Stimulated activated CD8-positive, alpha-beta memory T cell treated with anti-CD3 and anti-CD28 coated beads, Interleukin-7, amount 100 ng/mL, for 48 hours (primary cell): ENCODE measurements at places on chromosomes 1 and 21.

DNA sequence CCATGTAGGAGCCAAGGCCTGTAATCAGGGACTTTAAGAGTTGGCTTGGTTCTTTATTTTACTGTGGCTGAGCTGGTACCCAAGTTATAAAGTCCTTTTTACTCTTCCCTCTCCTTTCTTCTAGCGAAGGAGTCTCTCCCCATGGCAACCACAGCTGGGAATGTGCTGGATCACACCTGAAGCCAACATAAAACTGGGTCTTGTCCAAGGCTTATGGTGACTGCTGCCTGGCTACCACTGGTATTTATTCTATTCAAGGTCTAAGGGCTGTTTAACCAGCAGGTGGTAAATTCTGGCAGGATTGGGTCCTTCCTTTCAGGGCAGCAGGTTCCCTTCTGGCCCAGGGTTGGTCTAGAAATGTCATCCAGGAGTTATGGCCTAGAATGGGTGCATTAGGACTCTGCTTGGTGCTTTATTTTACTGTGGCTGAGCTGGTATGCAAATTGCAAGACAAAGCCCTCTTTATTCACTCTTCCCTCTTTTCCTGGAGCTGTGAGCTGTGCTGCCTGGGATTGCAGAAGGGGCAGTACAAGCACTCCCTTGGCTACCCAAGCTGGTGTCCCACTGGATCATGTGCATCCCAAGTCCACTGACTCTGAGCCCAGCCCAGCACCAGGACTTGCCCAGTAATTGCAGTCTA is 26.6 kb downstream of the SLC22A15 start:
- DNase-seq: no peak

DNA sequence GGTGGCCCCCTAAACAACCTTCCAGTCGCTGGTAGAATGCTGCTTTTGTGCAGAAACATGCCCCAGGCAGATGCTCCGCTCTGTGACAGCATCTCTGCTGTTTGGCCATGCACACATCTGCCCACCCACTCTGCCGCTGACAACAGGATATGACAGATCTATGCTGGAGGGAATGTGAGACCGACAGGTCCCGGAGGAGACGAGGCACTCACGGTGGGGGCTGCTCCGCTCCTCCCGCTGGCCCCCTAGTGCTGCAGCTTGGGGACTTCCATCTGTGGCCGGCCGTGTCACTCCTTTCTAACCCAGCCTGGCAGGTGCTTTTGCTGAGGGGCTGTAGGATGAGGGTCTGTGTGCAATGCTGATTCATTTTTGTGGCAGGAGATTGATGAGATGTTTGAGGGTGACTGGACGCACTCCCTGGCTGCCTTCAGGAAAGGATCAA is 49.1 kb upstream of the DMRTB1 start:
- no peak for DNase-seq

GRCh38 chr1:156417401-156418020 is 48.5 kb downstream of the RHBG start:
- no peak for DNase-seq

DNA sequence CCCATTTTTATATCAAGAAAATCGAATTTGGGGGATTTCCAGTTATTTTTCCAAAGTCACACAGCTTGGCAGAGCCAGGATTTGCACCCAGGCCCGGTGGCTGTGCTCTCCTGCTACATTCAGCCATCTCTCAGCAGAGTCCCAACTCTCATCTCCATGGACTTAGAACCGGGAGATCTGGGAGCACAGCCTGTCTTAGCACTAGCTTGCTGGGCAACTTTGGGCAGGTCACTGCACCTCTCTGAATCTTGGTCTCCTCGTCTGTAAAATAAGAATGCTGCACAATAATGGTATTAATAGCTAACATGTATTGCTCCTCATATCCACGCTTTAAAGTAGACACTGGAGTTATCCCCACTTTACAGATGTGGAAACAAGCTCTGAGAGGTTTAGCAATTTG is 47.8 kb upstream of the PAX7 start:
- DNase-seq: no peak

- DNase-seq: no peak
Measured at GRCh38 chr1:204842892-204843291, 27.8 kb upstream of the NFASC start.

GRCh38 chr1:112063781-112064728 is 74.6 kb upstream of the KCND3 start:
- DNase-seq: no peak

DNA sequence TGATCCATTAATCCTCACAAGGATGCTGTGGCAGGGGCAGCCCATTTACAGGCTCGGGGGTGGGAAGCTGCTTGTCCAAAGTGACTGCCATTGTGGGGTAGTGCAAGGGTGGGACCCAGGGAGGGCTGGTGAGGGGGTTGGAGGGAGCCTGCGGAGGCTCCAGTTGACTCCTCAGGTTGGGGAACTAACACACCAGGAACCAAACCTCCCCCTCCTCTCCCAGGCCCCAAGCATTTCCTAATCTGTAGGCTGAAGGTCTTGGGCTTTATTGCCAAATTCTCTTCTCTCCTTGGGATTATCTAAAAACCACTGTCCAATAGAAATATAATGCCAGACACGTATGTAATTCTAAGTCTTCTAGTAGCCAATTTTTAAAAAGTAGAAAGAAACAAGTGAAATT is 18.2 kb downstream of the IKBKE start:
- DNase-seq: no peak

DNA sequence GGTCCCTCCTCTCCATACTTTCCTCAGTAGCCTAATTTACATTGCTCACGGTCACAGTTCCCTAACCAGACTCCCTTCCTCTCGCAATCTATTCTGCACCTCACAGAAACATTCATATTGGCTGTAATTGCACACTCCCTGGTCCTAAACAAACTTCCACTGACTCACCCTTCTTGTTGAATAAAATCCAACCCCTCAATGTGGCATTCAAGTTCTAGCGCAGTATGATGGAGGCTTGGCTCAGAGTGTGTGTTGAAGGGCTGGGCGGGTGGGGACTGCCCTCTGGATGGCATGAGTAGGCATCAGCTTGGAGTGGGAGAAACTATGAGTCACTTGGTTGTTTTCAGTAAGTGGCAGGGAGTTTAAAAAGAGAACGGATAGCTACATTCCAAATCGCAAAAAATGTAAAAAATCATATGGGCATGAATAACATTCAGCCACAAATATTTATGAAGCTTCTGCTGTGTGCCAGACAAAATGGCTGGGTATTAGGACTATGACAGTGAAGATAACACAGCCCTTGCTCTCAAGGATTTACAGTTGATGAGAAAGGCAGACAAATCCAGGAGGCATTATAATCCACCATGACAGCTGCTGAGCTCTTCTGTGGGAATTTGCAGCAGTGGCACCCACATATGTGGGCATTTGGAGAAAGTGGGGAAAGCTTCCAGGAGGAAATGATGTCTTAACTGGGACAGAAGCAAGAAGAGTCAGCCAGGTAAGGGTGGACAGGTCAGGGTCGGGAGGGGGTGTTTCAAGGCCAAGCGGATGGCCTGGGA is 42.2 kb upstream of the LYST start:
- DNase-seq: no peak

DNA sequence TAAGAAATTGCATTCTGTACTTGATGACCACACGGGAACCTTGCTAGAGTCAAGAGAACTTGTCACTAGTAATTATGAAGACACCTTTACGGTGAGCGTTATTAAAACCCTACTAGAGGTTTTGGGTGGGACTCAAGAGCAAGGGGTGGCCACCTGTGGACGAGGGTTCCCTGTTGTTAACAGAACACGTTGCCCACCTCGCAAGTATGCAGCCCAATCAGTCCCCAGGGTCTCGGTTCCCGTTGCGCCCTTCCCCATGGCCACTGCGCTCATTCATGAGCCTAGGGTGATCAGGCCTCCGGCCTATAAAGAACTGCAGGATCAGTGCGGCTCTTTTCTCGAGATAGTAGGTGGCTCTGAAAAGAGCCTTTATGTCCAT is 30.2 kb upstream of the RNF187 start:
- DNase-seq: no peak

- DNase-seq: no peak
Measured at GRCh38 chr1:227161470-227161869, 156.8 kb downstream of the CDC42BPA start.

- DNase-seq: no peak
Measured at GRCh38 chr21:46221664-46222435, 6.7 kb downstream of the LSS start.

GRCh38 chr1:33758698-33759097 is 105.2 kb upstream of the HMGB4 start:
- DNase-seq: no peak

DNA sequence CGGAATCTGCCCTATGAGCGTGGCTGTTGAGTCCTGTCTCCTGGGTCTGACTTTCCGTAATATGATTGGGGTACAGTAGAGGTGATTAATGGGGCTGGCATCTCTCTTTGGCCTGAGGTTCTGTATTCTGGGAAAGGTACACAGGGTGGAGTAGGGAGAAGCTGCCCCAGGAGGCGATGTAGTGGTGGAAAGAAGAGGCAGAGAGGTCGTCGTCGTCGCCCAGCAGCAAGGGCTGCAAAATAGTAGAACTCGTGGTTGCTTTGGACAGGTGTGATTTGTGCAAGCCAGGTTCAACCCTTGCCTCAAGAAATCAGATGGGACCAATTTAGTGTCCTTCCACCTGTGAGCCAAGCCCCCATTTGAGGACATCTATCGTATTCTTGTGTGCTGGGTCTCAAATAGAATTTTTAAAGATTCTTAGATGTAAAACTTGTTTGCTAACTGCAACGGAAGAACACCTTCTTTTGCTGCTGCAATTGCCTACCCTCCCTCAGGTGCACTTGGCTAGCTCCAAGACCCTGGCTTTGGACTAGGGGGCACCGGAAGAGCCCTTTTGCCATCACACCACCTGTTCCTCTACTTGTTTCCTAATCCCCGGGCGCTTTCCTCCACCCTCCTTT is 1.3 kb upstream of the HMGN2 start:
- DNase-seq: no peak

DNA sequence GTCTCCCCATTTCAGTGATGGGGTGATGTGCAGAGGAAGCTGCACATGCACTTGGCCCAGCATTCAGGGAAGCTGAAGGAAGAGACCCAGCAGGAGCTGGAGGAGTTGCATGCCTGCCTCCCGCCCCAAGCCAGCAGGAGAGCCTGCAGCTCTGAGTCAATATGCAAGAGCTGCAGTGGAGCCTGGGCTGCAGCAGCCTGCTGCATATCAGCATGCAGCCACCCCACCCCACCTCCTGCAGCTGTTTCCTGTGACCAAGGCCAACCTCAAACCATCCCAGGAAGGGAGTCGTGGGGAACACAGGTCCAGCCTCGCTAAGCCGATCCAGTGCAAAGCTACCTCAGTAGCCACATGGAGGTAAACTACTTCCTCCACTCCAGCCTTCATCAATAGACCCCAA is 18.9 kb downstream of the AGT start:
- DNase-seq: no peak

GRCh38 chr1:42081475-42081874 is 71.7 kb upstream of the GUCA2B start:
- DNase-seq: no peak

DNA sequence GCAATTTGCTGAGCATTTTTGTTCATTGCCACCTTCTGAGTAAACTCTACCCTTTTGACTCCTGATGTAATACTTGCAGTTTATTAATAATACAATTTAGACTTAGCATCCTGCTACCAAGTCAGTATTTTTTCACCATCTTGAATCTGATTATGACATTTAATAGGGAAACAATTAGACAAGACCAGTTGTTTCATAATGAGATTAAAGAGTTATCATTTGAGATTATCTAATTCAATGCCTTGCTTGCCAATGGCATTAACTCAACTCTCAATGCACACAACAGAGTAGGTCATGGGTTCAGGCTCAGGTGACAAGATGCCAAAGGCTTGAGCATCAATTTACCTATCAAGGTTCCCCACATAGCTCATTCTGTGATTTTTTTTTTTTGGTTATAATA is 488.4 kb downstream of the DISC1 start:
- no peak for DNase-seq

DNA sequence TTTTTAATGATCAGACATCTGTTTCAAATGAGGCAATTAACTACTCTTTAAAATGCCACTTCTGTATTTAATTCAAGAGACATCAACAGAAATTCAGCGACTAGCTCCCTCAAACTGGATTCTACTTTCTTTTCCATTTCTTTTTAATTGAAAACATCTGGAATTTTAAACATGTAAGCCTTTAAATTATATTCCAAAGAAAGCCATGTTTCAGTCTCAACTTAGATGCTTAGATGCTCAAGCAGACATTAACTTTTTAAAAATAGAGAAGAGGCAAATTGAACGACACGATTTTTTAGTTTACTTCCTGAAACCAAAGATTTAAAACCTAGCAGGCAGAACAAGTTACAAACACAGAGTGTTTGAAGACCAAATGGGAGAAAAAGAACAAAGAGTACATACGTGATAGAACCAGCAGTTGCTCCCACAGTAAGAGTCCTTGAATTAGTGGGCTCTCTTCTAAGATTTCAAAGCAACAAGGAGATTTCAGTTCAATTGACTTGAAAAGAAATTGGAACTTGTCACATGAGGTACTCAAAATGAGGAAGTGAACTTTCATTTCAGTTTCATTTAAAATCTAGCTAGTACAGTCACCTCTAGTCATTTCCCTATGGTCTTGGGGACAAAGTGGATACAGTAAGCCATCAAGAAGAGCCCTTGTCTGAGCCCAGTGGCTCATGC is at the start of gene CTSS:
Gene CTSS (minus strand): TSS at position 483 of the 681 bp plus-strand sequence. CDS start 1,015 bp downstream, outside the sequence.
- DNase-seq: no peak

DNA sequence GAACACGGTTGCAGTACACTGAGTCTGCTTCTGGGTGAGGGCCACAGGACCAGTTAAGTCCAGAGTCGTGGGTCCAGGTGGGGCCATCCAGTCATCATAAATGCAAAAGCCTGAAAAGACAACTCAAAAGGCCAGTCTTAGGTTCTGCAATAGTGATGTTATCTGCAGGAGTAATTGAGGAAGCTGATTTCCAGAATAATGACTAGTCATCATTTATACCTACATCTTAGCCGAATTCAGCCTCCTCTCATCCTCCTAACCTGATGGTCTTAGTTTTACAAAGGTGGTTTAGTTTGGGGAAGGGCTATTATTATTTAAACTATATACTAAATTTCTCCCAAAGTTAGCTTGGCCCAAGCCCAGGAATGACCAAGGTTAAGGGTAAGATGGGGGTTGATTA is 23.5 kb upstream of the SLC5A9 start:
- DNase-seq: no peak

DNA sequence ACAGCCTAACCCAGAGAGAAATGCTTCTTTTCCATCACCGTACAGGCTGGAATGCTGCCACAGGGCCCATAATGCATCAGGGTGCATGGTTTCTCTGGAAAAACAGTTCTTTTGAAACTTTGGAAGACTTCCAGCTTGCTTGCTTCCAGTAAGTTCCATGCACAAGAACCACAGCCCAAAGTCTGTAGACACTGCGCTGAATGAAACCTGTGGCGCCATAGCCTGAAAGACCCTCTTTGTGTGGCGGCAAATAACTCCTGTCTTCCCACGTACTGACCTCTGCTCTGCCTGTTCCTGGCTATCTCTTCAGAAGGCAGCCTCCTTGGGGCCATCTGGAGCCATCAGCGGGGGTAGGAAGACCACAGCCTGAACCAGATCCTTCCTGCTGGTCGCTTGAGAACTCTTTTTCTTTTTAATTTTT is 15.1 kb downstream of the MIIP start:
- DNase-seq: no peak

- DNase-seq: no peak
Measured at GRCh38 chr1:55712148-55712547, 497.0 kb upstream of the USP24 start.

GRCh38 chr1:19811206-19811851 is 3.8 kb downstream of the RNF186 start:
- DNase-seq: no peak
